ENCODE measurements at places on chromosomes 1 and 21.

DNA sequence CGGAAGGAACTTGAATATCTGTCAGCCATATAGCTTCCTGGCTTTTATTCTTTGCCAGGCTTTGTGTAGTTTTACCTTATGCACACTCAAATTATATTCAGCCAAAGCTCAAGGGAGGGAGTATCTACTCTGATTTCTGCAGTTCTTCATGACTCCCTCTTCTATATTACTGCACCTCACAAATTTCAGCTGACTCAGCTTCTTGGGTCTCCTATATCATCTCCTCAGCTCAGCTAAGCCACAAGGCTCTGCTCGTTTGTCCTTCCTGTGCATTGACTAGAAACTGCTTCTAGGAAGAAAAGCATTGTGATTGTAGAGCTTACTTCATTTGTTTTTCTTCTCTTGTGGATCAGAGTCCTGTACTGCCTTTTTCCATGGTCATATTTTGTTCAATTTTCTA, 37.4 kb downstream of the BTBD8 start:
- DNase-seq: no peak

- peak; percentile 42 for DNase-seq
Observed at GRCh38 chr1:160108888-160109662, 6.5 kb upstream of the ATP1A2 start.

DNA sequence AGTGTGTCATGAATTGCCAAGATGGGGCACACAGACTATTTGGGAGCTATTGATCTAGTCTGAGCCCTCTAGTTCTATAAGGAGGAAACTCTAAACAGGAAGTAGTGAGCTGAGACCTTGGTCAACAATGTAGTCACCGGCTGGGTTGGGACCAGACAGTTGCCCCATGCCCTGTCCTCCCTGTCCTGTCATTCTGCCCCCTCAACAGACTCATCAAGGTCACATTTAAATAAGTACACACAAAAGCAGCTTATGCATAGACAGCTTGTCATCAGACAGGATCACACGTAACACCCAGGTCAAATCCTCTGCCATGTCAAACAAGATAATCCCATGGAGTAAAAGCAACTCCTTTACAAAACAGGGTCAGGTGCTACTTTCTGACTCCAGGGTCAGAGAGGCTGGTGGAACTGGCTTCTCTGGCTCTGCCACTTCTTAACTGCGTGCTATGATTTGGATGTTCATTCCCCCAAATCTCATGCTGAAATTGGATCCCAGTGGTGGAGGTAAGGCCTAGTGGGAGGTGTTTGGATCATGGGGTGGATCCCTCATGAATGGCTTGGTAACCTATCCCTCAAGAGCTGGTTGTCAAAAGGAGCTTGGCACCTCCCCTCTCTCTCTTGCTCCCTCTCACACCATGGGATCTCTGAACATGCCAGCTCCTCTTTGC, 128.9 kb downstream of the HIVEP3 start:
- no peak for DNase-seq

GRCh38 chr1:185560760-185561159, 173.4 kb upstream of the HMCN1 start:
- DNase-seq: no peak

DNA sequence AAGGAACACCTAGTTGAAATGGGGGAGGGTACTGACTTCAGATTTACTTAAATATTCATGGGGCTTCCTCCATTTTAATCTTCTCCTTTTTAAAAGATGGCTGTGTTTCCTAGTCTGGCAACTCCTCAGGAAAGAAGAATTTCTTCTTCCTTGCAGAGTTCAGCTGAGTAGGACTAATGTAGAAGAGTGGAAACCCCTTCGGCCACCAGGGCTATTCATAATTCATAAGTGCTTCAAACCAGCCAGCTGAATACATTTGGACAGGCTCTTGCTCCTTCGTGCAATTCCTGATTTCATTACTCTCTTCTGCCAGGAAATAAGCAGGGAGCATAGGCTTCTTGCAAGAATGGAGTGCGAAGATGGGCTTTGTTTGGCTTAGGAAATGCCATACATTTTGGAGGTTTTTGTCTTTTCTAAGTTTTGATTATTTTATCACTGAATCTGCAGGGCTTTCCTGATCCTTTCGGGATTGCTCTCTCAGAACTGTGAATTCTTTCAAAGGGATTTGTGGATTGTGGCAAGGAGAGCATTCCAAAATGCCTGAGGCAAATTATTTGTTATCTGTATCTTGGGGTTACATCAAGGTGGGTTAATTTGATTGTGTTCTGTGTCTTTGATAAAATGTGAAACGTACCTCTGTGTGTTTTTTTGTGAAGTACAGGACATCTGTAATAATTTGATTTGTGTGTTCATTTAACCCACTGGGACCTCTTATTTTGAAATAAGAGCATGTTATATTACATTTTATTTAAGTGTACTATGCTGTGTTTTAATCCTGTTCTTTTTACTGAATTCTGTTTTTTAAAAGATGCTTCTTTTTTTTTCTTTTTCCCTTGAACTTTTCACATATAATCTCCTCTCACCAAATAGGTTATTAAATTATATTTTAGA, 179.4 kb upstream of the SGIP1 start:
- DNase-seq: peak; percentile 87

GRCh38 chr1:164712131-164713036, 153.4 kb downstream of the PBX1 start:
- no peak for DNase-seq

- DNase-seq: no peak
Observed at GRCh38 chr21:41362605-41363369, 960 bp downstream of the MX2 start.

- no peak for DNase-seq
Observed at GRCh38 chr1:184367427-184368038, 19.3 kb upstream of the C1orf21 start.

GRCh38 chr1:245575710-245576109, 420.9 kb downstream of the KIF26B start:
- peak; percentile 38 for DNase-seq

GRCh38 chr1:158793604-158794003, 12.6 kb upstream of the OR6N2 start:
- DNase-seq: no peak

DNA sequence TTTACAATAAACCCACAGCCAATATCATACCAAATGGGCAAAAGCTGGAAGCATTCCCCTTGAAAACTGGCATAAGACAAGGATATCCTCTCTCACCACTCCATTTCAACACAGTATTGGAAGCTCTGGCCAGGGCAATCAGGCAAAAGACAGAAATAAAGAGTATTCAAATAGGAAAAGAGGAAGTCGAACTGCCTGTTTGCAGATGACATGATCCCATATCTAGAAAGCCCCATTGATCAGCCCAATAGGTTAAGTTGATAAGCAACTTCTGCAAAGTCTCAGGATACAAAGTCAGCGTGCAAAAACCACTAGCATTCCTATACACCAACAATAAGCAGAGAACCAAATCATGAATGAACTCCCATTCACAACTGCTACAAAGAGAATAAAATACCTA, 235.5 kb downstream of the DPYD start:
- DNase-seq: no peak

DNA sequence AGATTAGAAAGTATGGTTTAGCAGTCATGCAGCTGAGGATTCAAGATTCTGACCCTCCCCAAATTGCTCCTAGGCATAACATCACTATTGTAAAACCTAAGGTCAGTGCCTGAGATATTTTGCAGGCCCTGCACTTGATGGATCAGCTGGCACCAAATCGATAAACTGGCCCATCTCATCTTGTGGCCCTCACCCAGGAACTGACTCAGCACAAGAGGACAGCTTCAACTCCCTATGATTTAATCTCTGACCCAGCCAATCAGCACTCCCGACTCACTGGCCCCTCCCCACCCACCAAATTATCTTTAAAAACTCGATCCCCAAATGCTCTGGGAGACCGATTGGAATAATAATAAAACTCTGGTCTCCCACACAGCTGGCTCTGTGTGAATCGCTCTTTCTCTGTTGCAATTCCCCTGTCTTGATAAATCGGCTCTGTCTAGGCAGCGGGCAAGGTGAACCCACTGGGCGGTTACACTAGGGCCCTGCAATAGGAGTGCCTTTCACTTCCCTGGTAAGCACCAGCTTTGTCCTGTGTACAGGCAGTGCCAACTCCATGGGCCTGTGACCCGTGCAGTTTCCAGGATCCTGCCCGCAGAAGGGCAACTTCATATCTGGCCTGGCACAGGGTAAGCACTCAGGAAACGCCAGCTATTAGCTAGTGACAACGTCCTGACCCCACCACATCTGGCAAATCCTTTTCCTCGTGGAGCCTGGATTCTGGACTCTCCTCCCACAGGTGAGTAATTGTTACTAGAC, 28.7 kb upstream of the SLC2A5 start:
- DNase-seq: no peak

DNA sequence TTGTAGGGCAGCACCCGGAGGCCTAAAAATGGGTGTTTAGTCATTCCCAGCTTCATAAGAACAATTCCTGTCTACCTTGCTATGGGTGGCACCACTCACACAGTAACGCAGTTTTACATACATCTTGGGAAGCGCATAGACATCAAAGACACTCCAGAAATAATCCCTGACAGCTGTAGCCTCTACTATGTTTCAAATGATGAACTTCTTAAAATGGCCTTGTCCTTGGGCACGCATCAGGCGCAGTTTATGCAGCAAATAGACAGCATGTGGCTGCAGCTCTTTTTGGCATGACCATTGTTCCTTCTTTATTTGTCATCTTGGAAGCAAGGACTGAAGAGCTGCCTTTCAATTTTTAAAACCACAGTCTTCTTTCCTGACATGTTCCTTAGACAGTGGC, 77.6 kb upstream of the CACYBP start:
- no peak for DNase-seq

DNA sequence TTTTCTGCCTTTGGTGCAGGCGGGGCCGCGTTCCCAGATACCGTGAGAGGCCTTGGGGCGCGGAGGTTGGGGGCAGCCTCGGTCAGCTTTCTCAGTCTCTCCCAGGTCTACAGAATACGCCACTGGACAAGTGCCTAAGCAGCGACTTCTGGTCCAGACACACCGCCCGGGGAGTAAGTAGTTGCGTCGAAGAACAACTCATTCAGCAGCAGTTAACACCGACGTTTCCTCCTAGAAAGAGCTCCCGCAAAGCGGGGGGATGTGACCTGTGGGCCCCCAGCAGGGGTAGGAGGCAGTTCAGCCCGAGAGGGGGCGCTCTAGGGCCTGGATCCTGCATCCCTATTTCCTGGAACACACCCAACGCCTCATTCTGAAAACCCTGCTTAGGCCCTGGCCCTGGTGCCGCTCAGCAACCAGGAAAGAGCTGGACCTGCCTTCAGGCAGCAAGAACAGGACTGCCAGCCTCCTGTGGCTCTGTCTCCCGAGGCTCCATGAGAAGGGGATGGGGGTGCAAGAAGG, 6.5 kb upstream of the BARHL2 start:
- no peak for DNase-seq

- DNase-seq: peak; percentile 19
Observed at GRCh38 chr21:46666941-46667740, 31.7 kb downstream of the PRMT2 start.

DNA sequence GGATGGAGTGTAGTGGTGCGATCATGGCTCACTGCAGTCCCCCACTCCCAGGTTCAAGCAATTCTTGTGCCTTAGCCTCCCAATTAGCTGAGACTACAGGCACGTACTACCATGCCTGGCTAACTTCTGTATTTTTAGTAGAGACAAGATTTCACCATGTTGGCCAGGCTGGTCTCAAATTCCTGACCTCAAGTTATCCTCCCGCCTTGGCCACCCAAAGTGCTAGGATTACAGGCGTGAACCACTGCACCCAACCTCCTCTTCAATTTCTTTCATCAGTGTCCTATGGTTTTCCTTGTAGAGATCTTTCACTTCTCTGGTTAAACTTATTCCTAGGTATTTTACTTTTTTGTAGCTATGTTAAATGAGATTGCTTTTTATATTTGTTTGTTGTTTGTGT, 10.7 kb upstream of the MAST2 start:
- no peak for DNase-seq
